Skeletal muscle cell (primary cell): ENCODE measurements at places on chromosomes 4 and X.

DNA sequence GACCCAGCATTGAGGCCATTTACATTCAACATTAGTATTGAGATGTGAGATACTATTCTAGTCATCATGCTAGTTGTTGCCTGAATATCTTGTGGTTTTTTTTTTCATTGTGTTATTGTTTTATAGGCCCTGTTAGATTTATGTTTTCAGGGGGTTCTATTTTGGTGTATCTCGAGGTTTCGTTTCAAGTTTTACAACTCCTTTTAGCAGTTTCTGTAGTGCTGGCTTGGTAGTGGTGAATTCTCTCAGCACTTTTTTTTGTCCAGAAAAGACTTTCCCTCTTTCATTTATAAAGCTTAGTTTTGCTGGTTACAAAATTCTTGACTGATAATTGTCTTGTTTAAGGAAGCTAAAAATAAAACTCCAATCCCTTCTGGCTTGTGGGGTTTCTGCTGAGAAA is 115.5 kb downstream of the NPNT start:
- no peak for DNase-seq

DNA sequence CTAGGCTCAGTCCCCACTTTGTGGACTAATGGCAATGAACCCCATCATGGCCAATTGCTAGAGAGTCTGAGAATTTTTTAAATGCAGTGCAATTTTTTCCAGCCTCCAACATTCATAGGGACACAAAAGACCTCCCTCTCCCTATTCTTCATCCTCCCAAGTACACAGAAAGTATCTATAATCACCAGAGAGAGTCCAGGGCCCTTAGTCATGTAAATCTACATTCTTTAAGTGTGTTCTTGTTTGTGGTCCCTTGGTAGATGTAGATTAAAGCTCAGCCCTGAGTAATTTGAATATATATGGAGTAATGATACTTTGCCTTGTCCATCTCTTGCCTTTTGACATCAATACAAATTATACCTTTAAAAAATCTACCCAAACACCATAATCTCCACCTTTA is 51.3 kb upstream of the ATXN3L start:
- DNase-seq: no peak

GRCh38 chr4:6925357-6925836 is 15.8 kb downstream of the TBC1D14 start:
- DNase-seq: no peak

- no peak for DNase-seq
Observed at GRCh38 chr4:154489558-154490233, 1.9 kb downstream of the DCHS2 start.

DNA sequence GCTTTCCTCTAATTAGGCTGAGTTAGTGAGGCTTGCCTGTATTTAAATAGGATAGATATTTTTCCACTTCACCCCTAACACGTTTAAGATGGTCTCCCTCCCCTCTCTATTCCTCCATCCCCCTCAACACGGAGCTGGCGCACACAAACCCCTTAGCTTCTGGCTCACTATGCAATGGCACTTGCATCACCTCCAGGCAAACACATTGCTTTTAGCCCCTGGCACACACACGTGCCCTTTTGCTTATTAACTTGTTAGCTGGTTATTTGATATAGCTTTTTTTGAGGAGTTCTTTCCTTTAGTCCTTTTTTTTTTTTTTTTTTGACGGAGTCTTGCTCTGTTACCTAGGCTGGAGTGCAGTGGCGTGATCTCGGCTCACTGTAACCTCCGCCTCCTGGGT is 94.3 kb downstream of the HDAC8 start:
- DNase-seq: no peak

- no peak for DNase-seq
Observed at GRCh38 chr4:3276986-3277385, 15.8 kb upstream of the RGS12 start.

DNA sequence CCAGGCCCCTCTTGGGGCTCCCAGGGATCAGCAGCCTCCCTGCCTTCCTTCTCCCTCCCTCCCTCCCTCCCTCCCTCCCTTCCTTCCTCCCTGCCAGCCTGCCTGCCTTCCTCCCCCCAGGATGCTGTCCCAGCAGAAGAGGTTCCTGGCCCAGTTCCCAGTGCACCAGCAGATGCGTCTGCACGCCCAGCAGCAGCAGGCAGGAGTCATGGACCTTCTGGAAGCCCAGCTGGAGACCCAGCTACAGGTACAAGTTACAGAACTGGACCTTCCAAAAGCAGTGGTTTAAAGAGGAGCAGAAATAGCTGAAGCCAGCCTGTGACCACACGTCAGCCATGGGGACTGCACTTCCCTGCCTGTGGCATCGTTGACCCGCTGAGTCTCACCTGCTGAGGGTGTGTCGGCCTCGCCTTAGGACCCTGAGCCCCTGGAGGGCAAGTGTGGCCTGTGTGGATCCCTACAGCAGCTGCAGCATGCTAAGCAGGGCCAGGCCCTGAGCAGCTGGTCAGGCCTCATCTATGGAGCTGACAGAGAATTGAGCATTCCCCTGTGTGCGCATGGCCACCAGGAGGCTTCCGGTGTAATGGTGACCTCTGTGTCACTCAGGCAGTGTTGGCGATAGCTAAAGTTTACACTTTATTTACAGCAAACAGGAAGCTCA is 84.7 kb downstream of the CRMP1 start:
- DNase-seq: no peak

GRCh38 chr4:142581881-142582280 is 264.2 kb downstream of the INPP4B start:
- DNase-seq: no peak

- no peak for DNase-seq
Observed at GRCh38 chr4:167622481-167623240, 388.4 kb upstream of the SPOCK3 start.

GRCh38 chrX:9180623-9181022 is 146.7 kb upstream of the FAM9B start:
- no peak for DNase-seq

DNA sequence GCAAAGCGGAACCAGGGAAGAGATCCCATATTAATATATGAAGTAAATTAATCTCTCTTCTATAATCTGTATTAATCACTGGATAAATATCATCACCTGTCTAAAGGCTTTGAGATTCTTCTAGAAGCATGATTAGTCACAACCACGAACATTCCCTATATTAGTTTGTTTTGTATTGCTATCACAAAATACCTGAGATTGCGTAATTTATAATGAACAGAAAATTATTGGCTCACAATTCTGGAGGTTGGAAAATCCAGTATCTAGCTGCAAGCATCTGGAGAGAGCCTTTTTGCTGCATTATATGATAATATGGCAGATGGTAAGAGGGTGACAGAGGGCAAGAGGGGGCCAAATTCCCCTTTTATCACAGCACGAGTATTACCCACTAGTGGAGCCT is 532.6 kb upstream of the EPHA5 start:
- no peak for DNase-seq

DNA sequence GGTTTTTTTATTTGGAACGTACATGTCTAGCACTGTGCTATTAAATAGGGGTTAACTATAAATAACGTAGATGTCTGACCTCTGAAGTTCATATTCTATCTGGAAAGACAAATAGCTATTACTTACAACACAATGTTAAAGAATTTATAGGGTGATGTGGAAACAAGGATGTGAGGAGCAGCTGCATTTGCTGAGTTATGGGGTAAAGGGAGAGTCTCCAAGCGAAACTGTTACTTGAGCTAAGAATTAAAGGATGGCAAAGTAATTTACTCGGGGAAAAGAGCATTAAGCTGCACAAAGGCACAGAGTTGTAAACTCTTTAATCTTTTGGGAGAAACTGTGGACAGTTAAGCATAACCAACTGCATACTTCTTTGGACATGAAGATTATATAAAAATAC is 117.7 kb downstream of the FSTL5 start:
- no peak for DNase-seq

- no peak for DNase-seq
Observed at GRCh38 chr4:43680421-43680820, 768.2 kb downstream of the KCTD8 start.

DNA sequence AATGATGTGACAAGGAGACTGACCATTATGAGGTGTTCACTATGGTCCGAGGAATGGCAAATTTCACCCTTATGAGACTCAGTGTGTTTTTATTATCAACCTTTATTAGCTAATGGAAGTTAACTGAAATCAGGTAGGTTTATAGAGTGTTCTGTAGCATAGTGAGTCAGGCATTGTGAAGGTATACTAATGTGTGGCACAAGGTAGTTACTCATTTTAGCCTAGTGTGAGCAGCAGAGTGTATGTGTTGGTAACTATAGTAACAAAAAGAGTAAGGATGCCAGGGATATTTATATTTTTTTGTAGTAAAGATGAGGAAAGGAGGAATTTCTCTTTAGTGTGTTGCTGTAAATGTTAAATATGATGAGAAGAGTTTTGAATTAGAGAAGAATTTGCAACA is 12.0 kb downstream of the PDLIM5 start:
- DNase-seq: no peak

DNA sequence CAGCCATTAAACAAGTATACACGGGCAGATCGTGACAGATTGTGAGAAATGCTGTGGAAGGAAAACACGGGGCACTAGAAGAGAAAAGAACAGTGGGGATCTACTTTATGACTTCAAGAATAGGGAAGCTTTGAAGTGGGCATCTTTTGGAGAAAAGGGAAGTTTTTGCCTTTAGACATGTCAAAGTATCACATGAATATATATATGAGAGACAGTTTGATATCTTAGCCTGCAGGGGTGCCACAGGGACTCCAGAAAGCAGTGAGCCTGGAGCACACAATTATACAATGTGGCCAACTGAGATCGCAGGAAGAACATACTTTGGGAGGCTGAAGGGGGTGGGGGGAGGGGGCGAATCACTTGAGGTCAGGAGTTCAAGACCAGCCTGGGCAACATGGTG is 35.7 kb downstream of the RELL1 start:
- no peak for DNase-seq

DNA sequence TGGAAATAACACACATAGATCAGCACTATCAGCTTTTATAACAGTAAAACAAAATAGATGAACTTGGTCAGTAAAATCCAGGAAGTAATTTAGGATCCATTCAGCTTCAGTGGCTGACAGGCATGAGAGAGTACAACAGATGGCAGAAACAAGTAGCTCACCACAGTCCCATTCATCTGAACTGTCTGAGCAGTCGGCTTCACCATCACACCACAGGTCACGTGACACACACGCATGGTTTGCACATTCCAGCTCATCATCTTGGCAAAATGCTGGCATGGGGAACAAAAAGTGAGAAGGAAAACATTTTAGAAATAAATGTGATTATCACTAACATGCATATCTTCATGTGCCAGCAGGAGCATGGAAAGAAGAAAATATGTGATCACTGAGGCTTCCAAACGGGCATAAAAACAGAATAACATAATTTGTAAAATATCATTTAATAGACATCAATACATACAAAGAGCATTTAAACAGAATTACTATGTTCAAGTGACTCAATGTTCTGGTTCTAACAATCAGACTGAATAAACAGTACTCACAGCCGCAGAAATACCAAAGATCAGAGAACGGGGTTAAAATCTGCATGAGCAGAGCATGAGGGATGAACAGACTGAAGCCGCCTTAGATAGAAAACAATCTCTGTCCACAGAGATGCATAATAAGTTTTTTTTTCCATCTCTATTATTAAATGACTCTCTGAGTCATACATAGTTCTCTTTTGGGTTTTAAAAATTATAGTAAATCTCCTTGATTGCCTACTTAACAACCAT is 158.1 kb downstream of the ATP10D start:
- DNase-seq: peak; percentile 66

- DNase-seq: peak; percentile 69
Observed at GRCh38 chr4:158873795-158874401, 105.1 kb downstream of the FNIP2 start.

- DNase-seq: no peak
Observed at GRCh38 chr4:16139066-16139945, 55.5 kb upstream of the PROM1 start.

DNA sequence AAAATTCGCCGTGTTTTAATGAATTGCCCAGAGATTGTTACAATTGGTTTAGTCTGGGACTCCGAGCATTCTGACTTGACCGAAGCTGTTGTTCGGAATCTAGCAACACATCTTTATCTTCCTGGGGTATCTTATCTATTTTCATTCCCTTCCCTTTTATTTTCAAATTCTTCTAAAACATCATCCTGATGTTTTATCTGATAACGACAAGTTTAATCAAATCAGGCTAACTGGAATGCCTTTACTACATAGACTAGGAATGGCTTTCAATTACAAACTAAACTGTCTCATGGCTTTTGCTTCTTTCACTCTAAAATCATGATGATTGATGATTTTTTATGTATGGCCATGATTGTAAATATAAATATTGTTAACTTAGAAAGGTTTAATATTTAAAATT is 48.0 kb downstream of the USP53 start:
- no peak for DNase-seq
